Fibroblast of skin of scalp (primary cell): ENCODE measurements at places on chromosomes 7 and 10.

DNA sequence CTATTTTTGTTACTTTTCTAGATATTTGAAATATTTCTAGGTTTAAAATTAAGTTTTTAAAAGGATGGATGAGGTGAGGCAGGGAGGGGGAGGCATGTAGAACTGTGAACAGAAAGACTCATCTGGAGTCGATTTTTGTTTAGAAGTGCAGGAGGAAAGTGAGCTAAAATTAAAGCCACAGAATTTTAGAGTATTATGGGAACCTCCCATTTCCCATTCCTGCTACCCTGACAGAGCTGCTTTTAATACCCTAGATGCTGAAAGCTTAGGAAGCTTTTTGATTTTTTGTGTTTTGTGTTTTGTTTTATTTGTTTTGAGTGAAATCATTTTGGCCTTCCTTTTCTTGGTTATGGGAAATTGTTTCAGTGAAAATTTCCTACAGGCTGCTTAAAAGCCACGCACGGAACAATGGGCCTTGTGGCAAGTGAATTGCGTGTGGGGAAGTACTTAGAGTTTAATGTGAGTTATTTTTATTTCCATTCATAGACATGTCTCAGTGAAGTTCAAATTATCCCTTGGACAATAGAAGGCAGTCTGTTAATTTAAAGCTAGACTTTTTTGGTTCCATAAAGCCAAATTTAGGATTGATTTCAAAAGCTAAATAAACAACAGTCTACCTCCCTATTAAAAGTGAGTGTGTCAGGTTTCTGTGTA is 102.0 kb upstream of the HDAC9 start:
- DNase-seq, result no peak

GRCh38 chr10:113689057-113689456 is 9.3 kb downstream of the CASP7 start:
- DNase-seq, result no peak

DNA sequence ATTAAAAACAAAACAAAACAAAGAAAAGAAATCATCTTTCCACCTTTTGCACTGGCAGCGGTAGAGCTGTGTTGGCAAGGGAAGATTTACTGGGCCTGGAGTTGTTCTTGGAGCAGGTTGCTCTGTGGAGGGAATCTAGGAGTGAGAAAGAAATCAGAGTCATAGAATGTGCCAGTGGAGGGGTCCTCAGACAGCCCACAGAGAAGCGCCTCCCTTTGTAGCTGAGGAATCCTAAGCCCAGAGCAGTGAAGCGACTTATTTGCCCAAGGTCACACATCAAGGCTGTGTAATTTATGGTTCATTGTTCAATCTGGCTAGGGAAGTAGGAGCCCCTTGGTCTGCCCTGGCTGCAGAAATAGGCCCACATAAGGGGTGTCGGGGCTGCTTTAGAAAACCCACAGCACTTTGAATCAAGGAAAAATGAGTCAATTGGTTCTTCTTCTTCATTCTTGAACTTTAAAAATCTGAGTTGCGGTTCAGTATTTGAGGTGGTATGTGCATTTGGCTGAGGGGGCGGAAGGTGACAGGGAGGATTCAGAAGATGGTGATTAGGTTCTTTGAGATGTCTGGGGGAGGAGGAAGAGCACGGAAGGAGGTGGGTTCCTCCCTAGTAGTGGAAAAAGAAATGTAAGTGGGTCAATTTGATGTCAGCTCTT is 253.7 kb downstream of the PTEN start:
- DNase-seq, result no peak

DNA sequence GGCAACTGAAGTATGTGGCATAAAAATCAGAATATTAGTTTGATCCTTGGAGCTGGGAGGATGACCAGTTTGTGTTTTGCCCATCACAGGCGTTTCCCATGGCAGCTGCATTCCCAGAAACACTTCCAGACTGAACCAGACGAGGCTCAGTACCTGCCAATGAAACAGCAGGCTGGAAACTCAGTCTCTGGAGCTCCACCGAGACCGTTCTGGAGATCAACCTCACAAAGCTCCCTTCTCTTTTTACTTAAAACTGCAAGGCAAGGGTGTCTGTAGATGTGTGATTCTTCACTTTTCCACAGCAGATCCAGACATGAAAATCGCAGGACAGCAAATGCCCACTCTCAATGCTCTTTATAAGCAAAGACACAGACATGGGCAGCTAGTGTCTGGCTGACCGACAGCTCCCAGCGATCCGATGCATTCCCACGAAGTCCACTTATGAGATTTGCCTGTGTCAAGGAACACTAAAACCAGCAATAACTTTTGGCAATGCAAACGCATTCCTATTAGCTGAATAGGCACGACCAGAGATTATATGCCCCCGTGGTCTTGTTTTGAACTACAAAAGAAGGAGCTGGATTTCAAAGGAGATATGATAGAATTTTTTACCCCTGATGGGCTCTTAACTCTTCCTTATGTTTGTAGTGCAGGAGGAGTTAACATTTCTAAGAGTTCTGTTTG is 72.6 kb downstream of the ADAM12 start:
- peak; percentile 81 for DNase-seq

GRCh38 chr10:51100221-51100620 is 25.9 kb downstream of the PRKG1 start:
- DNase-seq, result peak; percentile 46

DNA sequence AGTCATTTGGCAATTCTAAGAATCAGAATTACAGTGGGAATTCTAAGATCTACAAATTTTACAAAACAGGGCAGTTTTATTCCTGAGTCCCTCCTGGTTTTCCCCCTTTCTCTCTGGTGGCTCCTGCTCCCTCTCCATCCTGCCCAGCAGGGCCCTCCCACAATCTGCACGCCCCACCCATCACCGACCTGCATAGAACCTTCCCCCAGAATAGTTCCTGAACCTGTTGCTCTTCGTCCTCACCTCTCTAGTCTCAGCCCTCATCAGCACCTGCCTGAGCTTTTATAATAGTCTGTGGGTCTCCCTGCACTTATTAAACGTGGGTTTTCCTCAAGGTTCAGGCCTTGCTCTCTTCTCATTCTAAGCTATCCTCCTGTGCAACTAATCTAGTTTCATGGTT is 49.1 kb upstream of the MNX1 start:
- no peak for DNase-seq
